ENCODE measurements at places on chromosomes 1 and 21.
A peak's percentile ranks its signal among the peaks of the same experiment; 100 is the strongest.

DNA sequence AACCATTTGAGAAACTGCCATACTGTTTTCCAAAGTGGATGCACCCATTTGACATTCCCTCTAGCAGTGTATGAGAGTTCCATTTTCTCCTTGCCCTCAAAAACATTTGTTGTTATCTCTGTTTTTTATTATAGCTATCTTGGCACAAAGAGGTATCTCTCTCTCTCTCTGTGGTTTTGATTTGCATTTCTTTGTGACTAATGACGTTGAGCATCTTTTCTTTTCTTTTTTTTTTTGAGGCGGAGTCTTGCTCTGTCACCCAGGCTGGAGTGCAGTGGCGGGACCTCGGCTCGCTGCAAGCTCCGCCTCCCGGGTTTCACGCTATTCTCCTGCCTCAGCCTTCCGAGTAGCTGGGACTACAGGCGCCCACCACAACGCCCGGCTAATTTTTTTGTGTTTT is 17.4 kb upstream of the ZMYM6 start:
- DNase-seq = no peak

DNA sequence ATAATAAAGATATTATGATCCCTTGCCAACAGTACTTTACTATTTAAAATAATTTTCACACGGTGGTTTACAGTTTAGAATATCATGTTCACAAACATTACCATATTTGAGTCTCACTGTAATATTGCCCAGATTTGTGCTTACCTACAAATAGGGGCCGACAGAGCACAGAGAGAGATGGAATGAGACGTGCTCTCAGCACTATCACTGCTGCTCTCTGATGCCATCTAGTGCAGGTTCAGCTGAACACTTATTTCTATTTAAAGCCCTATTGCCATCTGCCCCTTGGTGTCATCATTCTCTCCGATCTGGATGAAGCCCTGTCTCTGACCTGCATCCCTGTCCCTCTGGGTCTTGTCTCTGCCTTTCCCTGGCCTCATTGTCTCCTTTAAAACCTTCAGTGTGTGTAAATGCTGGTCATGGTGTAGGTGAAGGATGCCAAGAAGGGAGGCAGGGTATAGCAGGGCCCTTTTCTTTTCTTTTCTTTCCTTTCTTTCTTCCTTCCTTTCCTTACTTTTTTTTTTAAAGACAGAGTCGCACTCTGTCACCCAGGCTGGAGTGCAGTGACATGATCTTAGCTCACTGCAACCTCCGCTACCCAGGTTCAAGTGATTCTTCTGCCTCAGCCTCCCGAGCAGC is 6.9 kb upstream of the GPATCH4 start:
- peak; percentile 41 for DNase-seq

- no peak for DNase-seq
These were observed 151.7 kb downstream of the LYPLAL1 start for GRCh38 chr1:219325368-219325742.

- no peak for DNase-seq
These were observed 8.2 kb upstream of the DENND1B start for GRCh38 chr1:197783510-197783948.

DNA sequence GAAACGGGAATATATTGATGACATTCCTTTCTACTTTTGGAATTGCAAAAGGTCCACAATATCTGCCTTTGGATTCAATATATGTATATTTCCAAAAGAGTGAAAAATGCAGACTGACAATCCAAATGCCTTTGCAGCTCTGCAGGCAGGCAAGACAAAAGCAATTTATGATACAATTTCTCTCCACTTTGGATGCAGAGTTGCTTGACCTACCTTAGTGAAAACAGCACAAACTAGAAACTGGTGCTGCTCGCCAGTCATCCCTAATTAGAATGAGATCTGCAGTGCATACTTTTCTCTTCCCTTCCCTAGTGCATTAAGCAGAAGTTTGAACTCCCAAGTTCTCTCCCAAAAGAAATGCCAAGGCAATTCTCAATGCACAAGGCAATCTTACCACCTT is 56.8 kb downstream of the KIAA0319L start:
- no peak for DNase-seq

DNA sequence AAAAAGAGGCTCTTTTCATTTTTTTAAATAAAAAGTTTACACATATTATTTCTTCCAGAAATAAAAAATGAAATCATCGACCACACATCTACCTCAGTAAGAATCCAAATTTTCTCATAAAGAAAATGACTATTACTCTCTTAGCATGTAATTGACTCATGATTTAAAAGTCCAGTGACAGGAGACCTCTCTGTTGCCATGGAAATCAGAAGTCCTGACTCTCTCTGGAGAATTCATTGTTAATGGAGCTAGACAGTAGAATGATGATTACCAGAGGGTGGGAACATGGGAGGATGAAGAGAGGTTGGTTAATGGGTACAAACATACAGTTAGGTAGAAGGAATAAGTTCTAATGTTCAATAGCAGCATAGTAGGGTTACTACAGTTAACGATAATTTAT is 5.0 kb upstream of the CLCA4 start:
- no peak for DNase-seq

DNA sequence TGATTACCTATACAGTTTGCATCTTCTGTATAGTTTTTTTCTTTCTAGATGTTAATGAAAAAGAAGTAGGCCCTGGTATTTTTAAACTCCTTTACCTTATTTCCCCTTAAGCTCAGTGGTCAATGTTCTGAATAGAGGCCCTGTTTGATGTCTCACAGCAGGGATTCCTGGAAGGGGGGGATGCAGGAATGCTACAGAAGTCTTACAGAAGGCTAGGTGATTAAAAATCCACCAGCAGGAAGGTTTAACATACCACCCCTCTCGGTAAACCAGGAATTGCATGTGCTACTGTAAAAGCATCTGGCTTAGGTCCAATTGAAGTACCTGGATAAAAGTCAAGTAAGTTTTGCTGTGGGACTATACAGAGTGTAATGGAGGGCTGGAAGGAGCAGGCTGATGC is 78.3 kb downstream of the NOS1AP start:
- DNase-seq = no peak

DNA sequence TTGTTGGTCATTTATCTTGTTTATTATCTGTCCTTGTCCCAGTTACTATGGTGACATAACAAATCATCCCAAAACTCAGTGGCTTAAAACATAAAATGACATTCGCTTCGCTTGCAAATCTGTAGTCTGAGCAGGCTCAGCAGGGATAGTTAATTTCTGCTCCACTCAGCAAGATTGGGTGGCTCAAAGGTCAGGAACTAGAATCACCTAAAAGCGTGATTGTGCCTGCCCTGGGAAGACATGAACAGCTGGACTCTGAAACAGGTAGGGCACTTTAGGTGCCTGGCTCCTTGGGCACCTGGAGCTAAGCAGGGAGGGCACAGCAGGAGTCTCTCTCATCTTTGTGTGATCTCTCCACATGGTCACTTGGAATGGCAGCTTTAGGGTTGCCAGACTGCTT is 14.7 kb upstream of the TRAF3IP3 start:
- DNase-seq = no peak

- no peak for DNase-seq
These were observed 46.3 kb downstream of the SLC30A10 start for GRCh38 chr1:219882096-219882495.

GRCh38 chr1:209948155-209948554 is 10.1 kb downstream of the SYT14 start:
- DNase-seq = no peak

GRCh38 chr1:115764541-115764940 is 4.0 kb downstream of the CASQ2 start:
- DNase-seq = no peak

DNA sequence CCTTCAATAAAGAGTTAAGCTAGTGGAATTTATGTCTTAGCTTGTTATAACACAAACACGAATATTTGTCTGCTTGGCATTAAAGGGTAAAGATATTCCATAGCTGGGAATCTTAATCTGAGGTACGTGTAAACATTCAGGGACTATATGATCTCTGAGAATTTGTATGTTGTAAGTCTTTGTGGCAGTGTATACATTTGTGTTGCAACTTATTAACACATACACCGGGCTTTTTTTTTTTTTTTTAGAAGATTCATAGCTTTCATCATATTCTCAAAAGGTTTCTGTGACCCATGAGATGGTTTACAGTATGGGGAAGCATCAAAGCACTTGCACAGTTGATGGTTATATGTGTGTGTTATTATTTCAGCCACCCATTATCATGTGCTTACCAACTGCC is 3.0 kb downstream of the GGPS1 start:
- DNase-seq = no peak

DNA sequence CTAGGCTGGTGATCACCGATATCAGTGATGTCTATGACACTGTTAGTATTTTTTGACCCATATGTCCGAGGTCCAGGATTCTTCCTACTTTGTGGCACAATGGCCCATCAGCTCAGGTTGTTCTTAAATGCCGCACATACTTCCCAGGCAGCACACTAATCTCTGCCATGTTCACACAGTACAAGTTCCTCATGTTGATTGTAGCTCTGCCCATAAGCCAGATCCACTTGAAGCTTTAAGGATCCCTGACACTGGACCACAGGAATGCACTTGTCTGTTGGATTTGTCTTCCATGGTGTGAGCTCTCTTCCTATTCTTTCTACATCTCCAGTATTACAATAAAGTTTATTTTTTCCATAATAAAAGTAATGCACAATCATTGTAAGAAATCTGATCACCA is 69.5 kb downstream of the DDX20 start:
- no peak for DNase-seq

DNA sequence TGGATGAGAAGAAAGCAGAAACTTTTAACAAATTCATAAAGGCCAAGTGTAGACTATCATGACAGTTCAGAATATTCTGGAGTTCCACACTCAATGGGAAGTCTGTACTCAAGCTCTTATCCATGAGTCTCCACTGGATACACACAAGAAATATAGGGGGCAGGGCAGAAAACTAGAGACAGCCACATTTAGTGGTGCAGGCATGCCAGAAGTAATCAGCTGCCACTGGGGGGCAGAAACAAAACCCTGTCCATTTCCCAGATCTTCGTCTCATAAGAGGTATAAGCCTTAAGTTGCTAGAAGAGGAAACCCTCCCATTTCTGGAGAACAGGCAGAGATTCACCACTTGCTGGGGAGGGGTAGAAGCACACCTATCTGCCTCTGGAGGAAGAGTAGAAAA is 166.8 kb upstream of the GALNT2 start:
- no peak for DNase-seq

- no peak for DNase-seq
These were observed 95.6 kb upstream of the CACNA1E start for GRCh38 chr1:181387702-181388101.

GRCh38 chr1:216437603-216438002 is 14.4 kb upstream of the USH2A start:
- DNase-seq = no peak

DNA sequence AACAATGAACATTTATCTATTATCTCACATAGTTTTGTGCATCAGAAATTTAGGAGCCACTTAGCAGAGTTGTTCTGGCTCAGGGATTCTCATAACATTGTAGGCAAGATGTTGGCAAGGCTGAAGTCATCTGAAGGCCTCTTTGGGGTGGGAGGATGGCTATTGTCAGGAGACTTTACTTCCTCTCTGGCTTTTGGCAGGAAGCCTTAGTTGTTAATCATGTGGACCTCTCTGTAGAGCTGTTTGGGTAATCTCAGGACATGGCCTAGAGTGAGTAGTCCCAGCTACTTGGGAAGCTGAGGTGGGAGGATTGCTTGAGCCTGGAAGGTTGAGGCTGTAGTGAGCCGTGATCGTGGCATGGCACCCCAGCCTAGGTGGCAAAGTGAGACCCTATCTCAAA is 40.2 kb downstream of the RASAL2 start:
- DNase-seq = no peak
